EL (cell line): ENCODE measurements at places on chromosomes 1 and 21.

DNA sequence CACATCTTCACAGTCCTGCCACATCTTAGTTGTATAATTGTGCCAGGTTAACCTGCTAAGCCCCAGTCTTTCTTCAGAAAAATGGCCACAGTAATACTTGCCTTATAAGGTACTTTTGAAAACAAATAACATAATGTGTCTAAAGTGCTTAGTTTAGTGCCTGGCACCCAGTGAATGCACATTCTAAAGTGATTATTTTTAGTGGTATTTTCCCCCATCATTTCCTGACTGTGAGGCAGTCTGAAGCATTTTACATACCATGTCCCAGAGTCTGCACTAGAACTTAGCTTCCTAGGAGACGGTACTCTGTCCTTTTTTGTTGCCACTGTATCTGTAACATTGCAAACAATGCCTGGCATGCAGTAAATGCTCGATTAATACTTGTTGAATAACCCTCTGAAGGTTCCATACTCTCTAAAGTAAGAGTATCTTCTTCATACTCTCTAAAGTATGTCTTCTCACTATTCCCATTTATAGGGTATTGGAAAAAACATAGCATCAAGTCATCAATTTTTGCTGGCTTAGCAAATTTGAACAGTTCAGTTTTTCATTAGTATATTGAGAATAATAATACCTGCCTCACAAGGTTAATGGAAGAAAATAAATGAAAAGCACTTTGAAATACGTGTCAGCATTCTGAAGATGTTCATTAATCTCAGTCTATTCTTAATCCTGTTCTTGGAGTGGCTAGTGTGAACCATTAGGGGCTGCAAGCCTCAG lies 43.7 kb downstream of the FMO3 start:
- DNase-seq = no peak

DNA sequence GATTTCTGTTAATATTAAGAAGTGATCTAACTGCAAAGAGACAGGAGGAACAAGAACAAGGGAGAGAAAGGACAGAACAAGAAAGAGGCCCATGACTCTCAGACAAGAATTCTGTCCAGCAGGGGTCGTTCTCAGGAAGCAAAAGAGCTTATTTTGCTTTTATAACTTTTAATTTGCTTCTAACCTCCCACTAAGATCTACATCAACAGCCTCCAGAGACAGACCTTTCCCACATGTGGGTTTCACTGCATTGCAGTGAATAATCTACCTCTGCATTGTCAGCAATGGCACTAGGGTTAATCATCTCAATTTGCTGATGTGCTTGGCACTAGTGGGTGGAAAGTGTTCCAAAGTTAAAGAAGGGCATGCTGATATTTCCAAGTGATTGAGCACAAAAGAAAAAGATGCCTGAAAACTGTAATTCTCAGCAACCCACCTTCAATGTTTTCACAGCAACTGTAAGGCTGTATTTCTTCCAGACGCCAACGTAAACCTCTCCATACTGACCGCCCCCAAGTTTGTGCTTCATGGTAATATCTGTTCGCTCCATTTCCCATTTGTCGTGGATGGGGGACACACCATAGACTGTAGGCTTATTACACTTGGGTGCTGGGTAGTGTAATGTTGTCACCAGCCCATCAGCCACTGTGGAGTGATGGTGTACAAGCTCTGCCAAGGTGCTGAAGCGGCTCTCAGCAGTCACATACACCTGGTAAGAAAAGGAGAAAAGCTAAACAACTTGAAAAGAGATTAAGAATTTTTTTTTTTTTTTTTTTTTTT lies 39.5 kb downstream of the TOR3A start:
- peak; percentile 58 for DNase-seq

- DNase-seq = no peak
Measured at GRCh38 chr1:163706915-163707314, 385.2 kb downstream of the NUF2 start.

DNA sequence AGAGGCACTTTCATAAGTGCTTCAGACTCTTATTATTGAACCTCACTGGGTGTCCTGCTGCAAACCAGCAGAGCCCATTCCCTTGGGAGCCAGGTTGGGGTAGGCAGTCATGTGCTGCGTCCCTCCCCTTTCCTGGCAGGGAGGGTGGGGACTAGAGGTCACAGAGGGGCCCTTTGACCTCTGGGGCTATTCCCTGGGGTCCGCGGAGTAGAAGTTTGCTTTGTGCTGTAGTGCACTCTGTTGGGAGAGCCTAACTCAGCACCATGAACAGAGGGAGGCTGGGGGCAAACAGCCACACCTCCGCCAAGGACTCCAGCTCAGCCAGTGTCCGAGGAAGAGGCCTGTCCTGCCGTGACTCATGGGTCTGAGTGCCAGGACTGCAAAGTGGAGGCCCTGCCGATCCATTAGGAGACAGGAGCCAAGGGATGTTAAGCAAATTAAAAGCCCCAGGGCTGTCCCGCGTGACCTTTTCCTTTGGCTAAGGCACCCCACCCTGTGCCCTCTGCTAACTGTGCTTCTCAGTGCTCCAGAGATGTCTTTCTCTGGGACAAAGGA lies 3.0 kb upstream of the IGSF21 start:
- no peak for DNase-seq

- DNase-seq = no peak
Measured at GRCh38 chr1:246367041-246367440, 140.0 kb downstream of the SMYD3 start.

- DNase-seq = no peak
Measured at GRCh38 chr1:107546576-107546975, 405.7 kb downstream of the NTNG1 start.

DNA sequence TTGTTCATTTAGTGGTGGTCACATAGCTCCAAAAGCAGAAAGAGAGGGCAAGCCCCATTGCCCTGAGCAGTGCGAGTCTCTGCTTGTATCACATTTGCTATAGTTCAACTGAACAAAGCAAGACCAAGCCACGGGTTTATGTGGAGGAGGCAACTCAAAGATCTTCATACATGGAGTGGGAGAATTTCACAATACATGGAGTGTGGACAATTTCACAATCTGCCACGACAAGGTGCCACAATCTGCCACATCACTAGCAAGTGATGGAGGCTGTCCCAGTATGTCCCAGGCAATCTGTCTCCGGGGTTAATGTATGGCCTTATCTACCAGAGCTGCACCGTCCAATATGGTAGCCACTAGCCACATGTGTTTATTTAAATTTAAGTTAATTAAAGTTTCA lies 44.5 kb upstream of the DYRK1A start:
- DNase-seq = no peak

DNA sequence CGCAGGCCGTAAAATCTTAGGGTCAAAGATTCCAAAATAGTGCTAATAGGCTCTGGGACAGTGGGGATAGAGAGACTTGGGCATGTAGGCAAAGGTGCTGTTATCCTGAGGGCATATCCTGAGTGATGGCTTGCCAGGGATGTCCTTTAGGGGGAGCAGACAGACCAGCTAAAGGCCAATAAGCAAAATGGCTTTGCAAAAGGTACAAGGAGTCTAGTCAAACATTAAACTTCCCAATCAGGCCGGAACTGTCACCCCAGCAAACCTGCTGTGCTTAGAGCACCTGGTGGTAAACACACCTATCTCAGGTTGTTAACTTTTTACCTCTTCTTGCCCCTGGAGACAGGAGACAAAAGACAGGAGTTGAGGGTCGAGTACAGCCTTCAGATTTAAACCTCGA lies 49.1 kb downstream of the TRABD2B start:
- no peak for DNase-seq

DNA sequence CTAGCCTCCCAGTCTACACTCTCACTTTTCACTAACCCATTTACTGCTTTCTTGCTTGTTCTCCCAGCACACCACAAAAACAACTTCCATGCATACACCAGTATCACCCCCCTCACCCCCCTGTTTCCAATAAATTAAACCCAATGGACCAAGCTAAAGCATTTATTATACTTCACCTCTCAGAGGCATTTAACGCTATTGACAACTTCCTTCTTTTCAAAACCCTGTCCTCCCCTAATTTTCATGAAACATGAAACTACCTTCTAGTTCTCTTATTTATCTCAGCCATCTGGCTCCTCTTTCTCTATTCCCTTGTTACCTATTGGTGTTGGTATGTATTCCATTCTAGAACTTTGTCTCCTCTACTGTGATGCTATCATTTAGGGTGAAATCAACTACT lies 32.3 kb downstream of the PTPRC start:
- DNase-seq = no peak

GRCh38 chr1:6359216-6360116 lies 34.1 kb downstream of the ACOT7 start:
- DNase-seq = peak; percentile 60

DNA sequence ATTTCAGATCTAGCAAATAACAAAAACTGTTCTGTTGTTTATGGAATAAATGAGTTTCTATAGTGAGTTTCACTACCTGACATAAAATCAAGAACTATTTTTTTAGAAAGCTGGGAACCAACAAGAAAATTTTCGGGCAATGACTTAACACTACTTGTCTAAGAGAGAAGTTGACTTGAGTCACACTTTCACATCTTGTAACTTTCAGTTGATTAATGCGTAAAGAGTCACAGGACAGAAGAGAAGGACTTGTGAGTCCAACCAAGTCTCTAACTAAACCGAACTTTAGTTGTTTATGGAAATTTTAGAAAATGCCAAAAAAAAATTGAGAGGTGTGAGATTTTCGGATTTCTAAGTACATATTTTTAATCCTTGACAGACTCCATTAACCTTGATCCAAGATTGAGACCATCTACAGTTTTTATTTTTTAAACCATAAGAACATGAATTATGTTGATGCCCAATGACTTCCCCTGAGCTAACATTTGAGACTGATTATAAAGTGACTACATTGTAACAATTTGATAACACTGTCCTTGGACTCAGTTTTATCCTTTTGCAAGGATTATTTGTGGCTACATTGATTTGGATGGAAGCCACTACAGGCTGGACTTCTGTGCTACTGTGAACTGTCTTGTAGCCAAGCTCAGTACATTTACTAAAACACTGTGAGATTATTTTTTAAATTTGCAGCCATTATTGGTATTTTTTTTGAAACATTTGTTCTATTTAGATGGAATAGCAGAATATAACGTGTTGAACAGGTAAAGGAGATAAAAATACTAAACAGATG lies 284.0 kb downstream of the PTPRC start:
- no peak for DNase-seq

DNA sequence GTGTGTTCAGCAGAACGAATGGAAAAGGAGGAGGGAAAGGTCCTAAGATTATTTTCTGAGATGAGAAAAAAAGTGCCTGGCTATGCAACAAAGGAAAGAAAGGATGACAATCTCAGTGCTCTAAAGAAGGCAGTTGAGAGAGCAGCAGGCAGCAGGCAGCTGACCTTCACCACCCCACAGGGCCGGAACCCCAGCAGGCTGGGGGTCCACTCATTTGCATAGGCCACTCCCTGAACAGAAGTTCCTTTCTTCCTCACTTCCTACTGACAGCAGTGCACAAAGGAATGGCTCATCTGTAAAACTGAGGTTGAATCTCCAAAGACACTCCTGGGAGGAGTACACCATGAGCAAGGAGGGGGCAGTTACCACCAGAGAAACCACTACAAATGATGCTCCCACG lies 41.4 kb upstream of the TNR start:
- no peak for DNase-seq

GRCh38 chr1:82517586-82517985 lies 716.9 kb downstream of the ADGRL2 start:
- DNase-seq = peak; percentile 5

DNA sequence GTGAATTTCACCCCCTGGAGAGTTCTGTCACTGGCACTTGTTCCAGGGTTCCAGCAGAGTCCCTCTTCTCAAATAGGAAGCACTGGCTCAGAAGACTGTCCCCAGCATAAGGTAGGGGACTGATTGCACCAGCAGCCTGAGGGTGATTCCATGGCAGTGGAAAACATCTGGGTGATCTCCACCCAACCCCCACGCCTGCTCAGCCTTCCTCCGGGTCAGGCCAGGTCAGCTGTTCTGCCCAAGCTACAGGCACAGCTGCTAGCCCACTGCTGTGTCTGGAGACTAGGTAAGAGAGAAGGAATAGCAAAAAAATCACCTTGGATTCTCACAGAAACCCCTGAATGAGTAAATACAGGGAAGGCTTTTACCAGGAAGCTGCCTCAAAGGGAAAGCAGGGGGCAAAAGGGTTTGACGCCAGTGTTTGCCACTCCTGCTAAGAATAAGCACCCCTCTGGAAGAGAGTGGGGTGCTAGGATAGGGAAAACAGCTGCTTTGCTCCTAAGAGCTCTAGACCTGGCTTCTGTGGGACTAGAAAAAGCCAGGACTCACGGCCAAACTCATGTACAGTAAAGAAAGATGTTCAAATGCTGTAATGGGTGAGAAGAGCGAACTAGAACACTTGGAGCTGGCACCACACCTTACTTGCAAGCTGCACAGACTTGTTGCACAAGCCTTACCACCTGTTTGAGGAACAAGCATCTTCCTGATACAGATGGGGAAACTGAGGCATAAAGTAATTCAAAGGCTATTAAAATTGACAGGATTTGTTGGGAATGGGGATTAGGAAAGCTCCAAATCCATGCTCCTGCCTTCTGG lies 1.0 kb upstream of the DENND2D start:
- no peak for DNase-seq

DNA sequence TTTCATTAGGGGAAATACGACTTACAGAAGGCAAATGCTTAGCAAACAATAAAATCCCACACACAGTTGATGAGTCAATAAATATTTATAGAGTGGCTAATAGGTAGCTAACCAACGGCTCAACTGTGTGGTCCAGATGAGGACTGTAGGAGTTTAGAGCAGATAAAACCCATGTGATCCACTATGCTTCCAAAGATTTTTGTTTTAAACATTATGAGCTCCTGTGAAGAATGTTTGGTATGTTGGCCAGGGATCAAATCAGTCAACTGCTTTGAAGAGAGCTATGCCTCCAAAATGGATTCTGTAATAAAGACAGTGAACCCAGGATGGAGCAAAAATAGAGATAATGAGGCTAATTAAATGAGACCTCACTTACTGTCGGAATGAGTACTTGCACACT lies 72.3 kb upstream of the COL11A1 start:
- peak; percentile 98 for DNase-seq

GRCh38 chr1:110963691-110964454 lies at the start of gene LRIF1:
LRIF1 (minus strand) TSS chr1:110963922; CDS start chr1:110963688, 234 bp downstream.
- peak; percentile 100 for DNase-seq

DNA sequence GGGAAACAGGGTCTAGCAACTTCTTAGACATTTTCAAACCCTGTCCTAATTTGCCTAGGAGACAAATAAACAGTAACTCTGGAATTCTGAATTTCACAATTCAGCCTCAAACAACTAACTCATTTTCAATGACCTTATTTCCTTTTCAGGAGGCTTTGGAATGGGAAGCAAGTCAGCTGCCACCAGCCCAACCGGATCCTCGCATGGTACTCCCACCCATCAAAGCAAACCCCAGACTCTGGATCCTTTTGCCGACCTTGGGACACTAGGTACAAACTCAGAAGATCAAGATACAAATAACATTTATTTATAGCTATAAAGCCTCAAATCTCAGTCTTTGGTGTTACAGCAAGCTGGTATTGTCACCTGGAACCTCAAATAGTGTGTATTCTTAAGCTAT lies 18.9 kb upstream of the LEPR start:
- DNase-seq = no peak

- DNase-seq = no peak
Measured at GRCh38 chr1:230379928-230380327, 46.2 kb downstream of the PGBD5 start.

- DNase-seq = no peak
Measured at GRCh38 chr21:44887807-44888580, 14.5 kb upstream of the PTTG1IP start.

- no peak for DNase-seq
Measured at GRCh38 chr1:202438393-202439174, 90.1 kb downstream of the PPP1R12B start.

GRCh38 chr21:41620982-41621381 lies 113.0 kb upstream of the TMPRSS2 start:
- DNase-seq = peak; percentile 59

- DNase-seq = no peak
Measured at GRCh38 chr1:207315435-207315834, 6.0 kb upstream of the CD55 start.
